Right atrium auricular region (tissue), 2 donors: ENCODE measurements at places on chromosomes 4 and X.

- no peak for DNase-seq
These were observed 647.0 kb downstream of the TRAM1L1 start for GRCh38 chr4:116438417-116438816.

GRCh38 chr4:56768763-56769162, 52.7 kb downstream of the SPINK2 start:
- no peak for DNase-seq

DNA sequence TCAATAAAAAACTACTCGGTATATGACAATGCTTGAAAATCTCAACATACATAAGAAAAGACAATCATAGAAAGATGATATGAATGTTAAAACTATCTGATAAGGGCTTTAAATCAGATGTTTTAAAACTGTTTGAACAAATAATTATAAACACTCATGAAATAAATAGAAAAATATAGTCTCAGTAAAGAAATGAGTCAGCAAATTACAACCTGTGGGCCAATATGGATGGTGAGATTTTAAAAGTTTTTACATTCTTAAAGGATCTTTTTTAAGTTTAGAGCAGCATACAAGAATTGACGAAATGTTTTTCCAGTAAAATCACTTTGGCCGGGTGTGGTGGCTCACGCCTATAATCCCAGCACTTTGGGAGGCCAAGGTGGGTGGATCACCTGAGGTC, 83.1 kb downstream of the TEX11 start:
- DNase-seq: no peak

DNA sequence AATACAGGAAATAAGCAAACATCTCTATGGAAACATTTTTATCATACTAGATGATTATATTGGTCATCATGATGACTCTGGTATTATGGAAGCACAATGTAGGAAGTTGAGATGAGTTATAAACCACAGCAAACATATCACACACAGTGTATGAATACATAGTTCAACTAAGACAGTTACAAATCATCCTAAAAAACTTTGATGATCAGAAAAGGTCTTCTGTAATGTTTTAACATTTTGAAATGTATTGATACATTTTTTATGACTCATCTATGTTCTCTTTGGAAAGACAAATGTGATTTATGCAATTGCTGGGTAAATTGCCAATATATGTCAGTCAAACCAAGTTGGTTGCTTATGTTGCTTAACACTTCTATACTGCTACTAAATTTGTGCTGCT, 4.8 kb downstream of the CXCL3 start:
- no peak for DNase-seq

- DNase-seq: no peak
These were observed 1.3 kb downstream of the ODAM start for GRCh38 chr4:70196857-70197256.
